Activated CD4-positive, alpha-beta T cell treated with anti-CD3 and anti-CD28 coated beads, Interleukin-2, amount 10 ng/mL, durations not matched to agents 7 days and 5 days (primary cell): ENCODE measurements at places on chromosomes 7 and 10.

- peak; percentile 7 for DNase-seq
Measured at GRCh38 chr7:156827587-156828203, 65.3 kb downstream of the LMBR1 start.

GRCh38 chr7:15234431-15234830, 327.4 kb downstream of the AGMO start:
- DNase-seq: no peak

- no peak for DNase-seq
Measured at GRCh38 chr7:8714791-8715190, 281.4 kb downstream of the NXPH1 start.

DNA sequence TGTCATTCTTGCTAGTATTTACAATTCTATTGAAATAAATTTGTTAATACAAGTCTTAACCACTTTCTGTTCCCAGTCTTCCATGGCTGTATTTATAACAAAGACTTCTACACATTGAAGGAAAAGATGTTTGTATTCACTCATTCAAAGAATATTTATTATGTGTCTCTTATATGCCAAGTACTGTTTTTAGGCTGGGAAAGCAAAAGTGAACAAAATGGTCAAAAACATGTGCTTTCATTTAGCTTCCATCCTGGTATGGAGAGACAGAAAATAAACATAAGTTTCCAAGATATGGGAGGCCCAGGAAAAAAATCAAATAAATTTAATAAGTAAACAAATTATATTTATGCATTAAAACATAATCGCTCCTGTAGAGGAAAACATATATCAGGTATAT, 22.9 kb downstream of the CPED1 start:
- DNase-seq: no peak

DNA sequence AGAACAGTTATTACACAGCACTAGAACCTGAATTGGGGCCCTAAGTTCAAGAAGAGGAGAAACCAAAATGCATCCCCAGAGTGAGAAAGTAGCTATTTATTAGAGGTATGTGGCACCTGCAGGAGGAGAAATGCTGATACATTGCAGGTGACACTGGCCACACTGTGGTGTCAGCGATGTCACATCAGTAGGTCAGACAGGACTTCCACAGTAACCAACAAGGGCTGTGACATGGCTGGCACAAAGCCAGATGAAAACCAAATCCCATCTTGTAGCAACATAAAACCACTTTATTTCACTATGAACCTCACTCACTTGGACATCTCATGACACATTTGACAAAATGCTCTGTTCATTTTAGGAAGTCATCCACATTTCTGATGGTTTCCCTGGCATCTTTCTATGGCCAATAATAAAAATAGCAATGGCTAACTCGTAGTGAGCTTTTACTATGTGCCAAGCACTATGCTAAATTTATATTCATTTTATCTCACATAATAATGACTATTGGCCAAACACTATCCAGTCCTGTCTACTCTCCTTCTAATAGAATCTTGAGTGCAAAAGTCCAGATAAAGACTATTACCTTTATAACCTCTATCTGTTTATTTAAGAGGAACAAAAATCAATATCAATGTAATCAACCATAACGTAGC, 154.2 kb downstream of the TSPAN12 start:
- no peak for DNase-seq

- no peak for DNase-seq
Measured at GRCh38 chr7:55438757-55439525, 73.8 kb downstream of the LANCL2 start.

- peak; percentile 22 for DNase-seq
Measured at GRCh38 chr10:70348228-70348850, 34.1 kb downstream of the LRRC20 start.

DNA sequence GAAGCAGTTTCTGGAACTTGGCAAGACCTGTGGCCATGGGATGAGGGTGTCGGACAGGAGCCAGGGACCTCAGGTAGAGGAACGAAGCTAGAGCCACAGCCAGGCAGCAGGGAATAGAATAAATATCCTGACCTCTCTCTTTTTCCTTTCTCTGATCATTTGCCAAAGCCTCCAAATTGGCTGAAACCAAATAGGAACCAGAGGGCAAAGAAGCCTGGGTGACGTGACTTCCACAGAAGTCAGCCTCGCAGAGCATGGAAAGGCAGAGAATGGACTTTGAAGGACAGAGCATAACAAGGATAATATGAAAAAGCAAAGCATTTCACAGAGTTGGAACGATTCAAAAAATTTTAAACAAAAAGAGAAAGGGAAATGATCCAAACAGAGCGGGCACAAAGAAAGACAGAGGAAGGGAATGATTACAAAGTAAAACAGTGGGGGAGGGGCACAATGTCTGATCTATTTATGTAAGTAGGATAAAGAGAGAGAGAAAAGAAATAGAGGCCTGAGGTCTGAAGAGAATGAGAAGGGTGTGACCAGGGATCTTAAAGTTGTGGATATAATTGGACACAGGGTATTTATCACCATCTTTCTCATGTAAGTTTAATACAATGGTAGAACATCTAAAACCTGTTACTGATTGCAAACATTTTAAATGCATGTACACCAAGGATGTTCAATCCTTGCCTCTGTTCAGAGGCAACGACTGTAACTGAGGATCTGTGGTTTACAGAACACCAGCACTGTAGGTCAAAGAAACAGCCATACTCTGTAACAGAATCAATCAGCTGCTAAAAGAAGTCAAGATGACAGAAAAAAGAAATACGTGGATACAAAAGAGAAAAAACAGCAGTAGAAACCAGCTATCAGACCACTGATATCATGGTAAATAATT, 4.5 kb upstream of the ZEB1 start:
- DNase-seq: no peak

- DNase-seq: no peak
Measured at GRCh38 chr7:4151926-4152549, 530.1 kb upstream of the FOXK1 start.

GRCh38 chr10:28704464-28705161, 27.3 kb downstream of the BAMBI start:
- no peak for DNase-seq

GRCh38 chr10:1625731-1626130, 111.6 kb downstream of the ADARB2 start:
- no peak for DNase-seq

- no peak for DNase-seq
Measured at GRCh38 chr7:23477157-23477499, 6.8 kb upstream of the IGF2BP3 start.

- DNase-seq: no peak
Measured at GRCh38 chr7:130231792-130232191, 24.1 kb downstream of the SSMEM1 start.
